Kidney capillary endothelial cell (primary cell): ENCODE measurements at places on chromosomes 4 and X.

- DNase-seq: no peak
Observed at GRCh38 chr4:676871-677235, 2.5 kb downstream of the MYL5 start.

DNA sequence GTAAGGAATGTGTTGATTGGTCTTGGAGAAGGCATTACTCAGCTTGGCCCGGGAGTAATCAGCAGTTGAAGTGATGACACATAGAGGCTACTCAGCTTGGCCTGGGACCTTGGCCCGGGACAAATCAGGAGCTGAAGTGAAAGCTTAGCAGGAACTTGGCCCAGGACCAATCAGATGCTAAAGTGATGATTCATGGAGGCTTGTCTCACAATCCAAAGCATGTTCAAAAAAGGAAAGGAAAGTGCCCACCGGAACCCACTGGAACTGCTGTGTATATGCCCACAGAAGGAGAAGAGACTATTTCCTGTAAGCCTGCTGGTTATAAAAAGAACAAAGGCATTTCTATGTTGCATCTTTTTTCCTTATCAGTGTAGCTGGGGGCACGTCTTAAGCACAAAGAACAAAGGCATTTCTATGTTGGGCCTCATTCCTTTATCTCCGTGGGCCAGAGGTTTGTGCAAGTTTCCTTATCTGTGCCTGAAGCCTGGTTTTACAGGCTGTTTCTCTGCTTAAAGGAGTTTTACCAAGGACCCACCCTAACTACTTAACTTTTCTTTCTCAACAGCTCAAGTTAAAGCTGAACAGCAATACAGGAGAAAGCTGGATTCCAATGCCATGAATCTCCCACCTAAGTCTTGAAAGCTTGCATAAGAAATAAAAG, 1176.7 kb downstream of the NLGN4X start:
- peak; percentile 12 for DNase-seq

DNA sequence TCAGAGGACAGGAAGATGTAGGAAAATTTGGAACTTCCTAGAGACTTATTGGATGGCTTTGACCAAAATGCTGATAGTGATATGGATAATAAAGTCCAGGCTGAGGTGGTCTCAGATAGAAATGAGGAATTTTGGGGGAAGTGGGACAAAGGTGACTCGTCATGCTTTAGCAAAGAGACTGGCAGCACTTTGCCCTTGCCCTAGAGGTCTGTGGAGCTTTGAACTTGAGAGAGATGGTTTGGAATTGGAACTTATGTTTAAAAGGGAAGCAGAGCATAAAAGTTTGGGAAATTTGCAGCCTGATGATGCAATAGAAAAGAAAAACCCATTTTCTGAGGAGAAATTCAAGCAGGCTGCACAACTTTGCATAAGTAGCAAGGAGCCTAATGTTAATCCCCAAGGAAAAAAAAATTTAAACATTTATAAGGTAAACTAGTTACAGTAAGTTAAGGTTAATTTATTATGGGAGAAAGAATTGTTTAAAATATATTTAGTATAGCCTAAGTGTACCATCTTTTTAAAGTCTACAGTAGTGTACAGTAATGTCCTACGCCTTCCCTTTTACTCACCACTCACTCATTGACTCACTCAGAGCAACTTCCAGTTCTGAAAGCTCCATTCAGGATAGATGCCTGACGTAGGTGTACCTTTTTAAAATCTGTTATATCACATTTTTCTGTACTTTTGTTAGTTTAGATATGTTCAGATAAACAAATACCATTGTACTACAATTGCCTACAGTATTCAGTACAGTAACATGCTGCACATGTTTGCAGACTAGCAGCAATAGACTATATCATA, 101.2 kb downstream of the FAM13A start:
- no peak for DNase-seq

DNA sequence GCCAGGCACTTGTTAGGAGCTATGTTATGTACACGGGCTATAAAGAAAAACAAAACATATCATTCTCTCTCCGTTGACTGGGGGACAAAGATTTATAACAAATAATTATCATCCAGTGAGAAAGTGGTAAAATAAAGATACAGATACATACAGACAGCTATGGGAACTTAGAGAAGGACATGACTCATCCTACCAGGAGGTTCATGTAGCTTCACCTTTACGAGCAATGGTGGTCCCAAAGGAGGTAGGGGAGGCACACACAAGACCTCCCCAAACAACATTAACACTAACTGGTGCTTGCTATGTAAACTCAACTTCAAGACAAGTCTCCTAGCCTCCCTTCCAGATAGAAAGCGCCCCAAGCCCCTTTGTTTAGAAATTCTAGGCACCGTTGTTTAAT, 8.9 kb downstream of the AMBN start:
- DNase-seq: no peak

DNA sequence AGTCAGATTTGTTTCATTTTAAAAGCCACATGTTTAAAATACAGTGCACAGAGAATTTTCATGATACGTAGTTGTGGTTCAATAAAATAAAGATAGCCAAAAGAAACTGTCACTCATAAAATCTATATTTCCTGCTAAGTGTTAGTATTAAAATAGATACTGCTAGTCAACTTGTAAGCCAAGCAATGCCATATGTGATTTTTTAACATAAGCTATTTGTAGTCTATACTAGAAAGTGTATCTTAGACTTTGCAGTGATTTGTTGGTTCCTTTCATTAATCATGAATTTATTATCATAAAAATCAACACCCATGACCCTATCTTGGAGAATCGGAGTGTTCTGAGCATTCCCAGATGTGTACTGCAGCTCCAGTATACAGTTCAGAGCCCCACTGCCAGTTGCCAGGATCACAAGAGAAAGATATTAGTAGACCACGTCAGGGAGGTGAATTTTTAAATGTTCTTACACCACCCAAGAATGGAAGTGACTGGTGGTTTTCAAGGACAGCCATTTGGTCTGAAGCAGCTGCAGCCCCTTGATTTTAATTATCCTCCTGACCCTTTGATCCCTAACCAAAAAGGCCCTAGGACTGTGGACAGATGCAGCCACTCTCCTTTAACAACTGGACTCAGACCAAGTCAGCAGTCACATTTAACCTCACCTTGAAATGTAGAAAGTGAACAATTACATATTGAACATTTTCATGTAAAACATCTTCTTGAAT, 163.1 kb downstream of the PALLD start:
- DNase-seq: no peak

DNA sequence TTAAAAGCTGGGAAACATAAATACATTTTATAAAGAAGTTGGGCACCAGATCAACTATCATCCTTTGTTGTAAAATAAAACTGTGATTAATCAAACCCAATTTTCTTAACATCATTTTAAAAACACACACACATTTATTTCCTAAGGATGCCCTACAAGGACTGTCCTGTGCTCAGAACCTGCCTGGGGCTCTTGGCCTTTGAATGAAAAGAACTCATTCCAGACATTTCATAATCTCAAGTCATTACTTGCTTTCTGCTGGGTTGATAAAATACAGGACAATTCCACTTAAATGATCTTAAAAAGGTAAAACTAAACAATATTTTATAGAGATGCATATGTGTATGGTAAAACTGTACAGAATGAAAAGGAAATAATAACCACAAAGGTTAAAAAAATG, 2.8 kb downstream of the SH3D19 start:
- DNase-seq: no peak

DNA sequence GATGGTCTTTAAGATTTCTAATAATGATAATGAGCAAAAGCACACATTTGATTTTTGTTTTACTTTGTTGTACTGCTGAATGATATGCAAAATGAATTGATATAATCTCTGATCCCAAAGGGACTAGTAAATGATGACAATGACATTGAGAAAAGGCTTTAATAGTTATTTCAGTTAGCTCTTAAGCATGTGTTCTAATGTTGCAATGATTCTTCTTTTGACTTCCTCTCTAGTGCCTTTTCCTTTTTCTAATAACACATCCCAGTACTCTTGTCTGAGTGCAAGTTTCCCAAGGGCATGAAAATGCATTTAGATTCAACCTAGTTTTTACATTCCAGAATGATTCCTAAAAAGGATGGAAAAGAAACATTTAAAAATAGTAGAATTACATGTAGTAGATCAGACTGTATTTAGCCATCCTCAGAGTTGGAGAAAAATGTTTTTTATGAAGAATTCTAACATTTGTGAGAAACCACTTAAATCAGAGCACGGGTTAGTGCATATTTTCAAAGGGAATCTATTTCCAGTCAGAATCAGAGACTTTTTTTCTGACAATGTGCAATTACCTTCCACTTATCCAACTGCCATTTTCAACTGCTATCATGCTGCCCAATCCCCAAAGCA, 508.8 kb downstream of the C4orf33 start:
- DNase-seq: no peak

GRCh38 chrX:133985164-133985966, at the start of gene GPC3:
Gene GPC3 (minus strand): TSS chrX:133985594.
- DNase-seq: no peak

DNA sequence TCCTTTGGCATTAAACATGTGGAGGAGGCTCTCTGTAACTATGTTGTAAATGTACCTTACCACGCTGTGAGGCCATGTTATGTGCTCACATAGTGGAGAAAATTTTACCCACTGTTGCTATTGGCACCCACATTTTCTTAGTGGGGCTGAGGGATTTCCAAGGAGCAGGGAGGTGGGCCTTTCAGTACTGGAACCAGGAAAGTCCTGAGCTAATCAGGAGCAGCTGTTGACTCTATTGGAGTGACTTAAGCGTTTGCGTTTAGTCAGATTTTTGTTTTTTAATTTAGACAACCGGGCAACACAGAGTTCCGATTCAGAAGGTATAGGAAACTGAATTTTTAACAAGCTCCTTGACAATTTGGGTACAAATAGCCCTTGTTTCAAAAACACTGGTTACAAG, 30.7 kb upstream of the WDR17 start:
- DNase-seq: no peak

DNA sequence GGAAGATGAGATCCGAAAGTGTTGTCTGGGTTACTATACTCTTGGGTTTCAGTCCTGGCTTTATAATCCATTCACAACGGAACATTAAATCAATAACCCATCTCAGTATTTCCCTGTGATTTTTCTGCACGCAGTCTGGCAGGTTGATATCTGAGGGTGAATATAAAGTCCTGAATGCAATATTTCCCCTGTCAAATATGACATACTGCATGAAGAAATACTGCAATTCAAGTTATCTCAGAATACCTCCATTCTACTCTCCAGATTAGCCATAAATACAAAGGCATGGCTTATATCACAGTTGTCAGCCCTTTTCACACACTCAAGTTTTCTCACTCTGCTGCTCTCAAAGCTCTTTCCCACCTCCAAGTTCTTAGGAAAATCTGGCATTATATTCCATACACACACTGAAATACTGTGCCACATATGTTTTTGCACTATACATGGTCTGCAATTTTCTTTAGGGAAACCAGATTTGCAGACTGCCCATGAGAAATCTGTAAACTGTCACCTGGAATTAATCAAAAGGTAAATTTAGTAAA, 64.7 kb downstream of the WDFY3 start:
- no peak for DNase-seq

DNA sequence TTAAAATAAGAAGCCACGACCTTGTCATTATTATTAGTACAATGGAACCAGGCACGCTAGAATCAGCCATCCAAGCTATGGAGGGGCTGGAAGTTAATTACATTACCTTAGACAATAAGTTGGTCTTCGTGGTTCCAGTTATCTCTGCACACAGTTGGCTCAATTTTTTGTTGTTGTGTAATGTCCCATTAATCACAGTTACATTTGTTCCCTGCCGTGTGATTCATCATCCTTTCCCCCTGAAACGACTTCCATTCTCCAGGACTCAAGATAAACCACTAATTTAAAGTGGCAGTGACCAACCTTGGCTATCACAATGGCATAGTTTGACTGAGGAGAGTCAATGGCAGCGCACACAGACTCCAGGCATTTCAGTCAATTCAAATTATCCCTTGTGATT, 905.0 kb downstream of the RAB28 start:
- DNase-seq: no peak

DNA sequence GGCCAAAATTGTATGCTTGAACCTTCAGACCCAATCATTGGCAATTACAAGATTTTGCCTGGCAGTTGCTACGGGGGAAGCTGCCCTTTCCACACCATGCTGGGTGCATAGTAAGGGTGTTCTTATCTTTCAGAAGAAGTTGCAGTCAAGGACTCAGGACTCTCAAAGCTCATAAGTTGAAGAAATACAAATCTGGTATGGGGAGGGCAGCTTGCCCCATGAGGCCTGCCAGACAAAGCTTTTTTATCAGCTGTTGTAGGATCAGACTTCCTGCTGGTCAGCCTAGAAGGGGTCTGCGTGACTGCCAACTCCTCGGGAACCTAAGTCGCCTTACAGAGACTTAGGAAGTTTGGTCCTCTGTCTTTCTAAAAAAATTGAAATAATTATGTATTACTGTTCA, 174.9 kb upstream of the TECRL start:
- no peak for DNase-seq

DNA sequence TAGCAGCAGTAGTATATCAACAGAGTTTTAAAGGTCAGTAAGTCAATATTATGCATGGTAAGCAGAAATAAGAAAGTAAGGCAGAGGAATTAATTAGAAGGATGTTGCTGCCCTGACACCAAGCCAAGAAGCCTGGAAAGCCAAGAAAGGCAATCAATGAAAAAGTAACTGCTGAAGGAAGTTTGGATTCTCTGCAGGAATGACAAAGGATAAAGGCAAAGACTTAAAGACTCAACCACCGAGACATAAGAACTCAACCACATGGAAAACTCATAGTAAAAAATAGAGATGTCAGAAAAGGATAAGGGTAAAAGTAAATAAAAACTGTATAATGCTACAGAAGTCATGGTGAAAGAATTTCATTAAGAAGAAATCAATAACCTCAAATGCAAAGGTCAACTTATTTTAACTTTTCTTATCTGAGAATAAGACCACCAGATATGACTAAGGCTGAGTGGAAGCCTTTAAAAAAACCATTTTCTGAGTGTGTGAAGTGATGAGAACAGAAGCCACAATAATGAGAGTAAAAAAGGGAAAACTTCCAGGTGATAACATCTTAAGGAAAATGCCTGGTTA, 55.2 kb downstream of the NEK1 start:
- DNase-seq: no peak

GRCh38 chr4:54371173-54371572, 142.1 kb downstream of the PDGFRA start:
- no peak for DNase-seq
